Colonic mucosa (tissue), 4 donors: ENCODE measurements at places on chromosomes 12 and 14. TPM values are rescaled to one million over a fixed set of nuclear protein-coding genes. Genes with fewer than 3 reads are reported as not detected.
A peak's percentile ranks its signal among the peaks of the same experiment; 100 is the strongest.

Gene CACNB3
- total RNA-seq, result 54.5 TPM

Gene PLEKHG7
- 0.32 TPM for total RNA-seq

- no peak overlapping the region for H3K27ac ChIP-seq
- H3K4me1 ChIP-seq, result no peaks in the 10 kb centered on the region
- H3K36me3 ChIP-seq, result no peaks in the 10 kb centered on the region
- H3K27me3 ChIP-seq, result no peaks in the 10 kb centered on the region
- no peak for DNase-seq
Measured at GRCh38 chr14:72666610-72667009, 227.3 kb downstream of the DPF3 start.

GRCh38 chr12:48199774-48200221 is 3.3 kb downstream of the OR10AD1 start:
- no peak overlapping the region for H3K4me3 ChIP-seq
- H3K36me3 ChIP-seq, result no peaks in the 10 kb centered on the region
- no peak for DNase-seq

DNA sequence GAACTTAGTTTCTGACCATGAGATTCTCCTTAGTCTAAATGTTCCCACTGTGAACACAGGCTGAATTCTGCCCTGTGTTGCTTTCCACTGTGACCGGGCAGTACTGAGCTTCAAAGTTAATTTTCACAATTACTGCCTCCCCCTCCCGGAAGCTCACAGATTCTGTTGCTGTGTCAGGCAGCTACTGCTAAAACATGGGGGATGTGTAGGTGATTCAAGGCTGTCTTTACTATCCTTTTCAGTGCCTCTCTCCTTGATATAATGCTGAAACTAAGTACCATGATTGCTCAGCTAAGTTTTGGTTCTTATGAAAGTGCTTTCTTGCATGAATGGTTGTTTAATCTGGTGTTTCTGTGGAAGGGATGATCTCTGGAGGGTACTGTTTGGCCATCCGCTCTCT is 428.3 kb upstream of the NOVA1 start:
- H3K4me1 ChIP-seq, result no peaks in the 10 kb centered on the region
- no peaks in the 10 kb centered on the region for H3K27me3 ChIP-seq
- no peak for DNase-seq
- no peak overlapping the region for H3K27ac ChIP-seq

DNA sequence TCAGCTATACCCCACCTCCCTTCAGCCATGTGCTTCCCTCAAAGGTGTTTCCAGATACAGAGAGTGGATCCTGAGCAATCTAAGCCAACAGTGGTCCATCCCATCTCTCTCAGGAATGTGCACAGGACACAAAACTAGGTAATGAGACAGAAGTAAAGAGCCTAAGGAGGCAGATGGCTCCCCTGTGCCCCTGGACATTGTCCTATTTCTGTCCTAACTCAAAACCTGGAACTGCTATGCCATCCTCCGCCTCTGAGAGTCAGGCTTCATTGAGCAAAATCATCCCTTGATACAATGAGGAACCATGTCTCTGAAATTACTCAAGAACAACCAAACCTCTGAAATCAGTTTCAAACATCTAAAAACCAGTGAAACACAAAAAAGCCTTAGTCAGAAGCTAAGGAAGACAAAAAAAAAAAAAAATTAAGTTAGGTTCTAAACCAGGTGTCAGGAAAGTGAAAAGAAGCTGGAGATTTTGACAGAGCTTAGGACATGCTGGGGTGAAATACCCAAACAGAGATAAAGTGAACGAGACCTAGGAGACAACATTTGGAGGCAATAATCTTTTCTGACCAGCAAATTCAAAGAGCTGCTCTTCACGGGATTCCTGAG is 200.3 kb upstream of the PLEKHG7 start:
- H3K27ac ChIP-seq, result peak overlapping the region; percentile 5
- no peaks in the 10 kb centered on the region for H3K36me3 ChIP-seq

- no peaks in the 10 kb centered on the region for H3K36me3 ChIP-seq
- no peaks in the 10 kb centered on the region for H3K27me3 ChIP-seq
- no peak for DNase-seq
- no peak overlapping the region for H3K27ac ChIP-seq
- H3K4me1 ChIP-seq, result no peaks in the 10 kb centered on the region
- H3K4me3 ChIP-seq, result no peak overlapping the region
Measured at GRCh38 chr14:35867280-35867629, 41.1 kb downstream of the BRMS1L start.

GRCh38 chr14:91119556-91120311 is 5.9 kb downstream of the DGLUCY start:
- DNase-seq, result peak; percentile 37
- H3K27ac ChIP-seq, result peak overlapping the region; percentile 7
- H3K4me3 ChIP-seq, result no peak overlapping the region
- peaks cover 18% of the 10 kb centered on the region for H3K4me1 ChIP-seq
- H3K36me3 ChIP-seq, result no peaks in the 10 kb centered on the region

DNA sequence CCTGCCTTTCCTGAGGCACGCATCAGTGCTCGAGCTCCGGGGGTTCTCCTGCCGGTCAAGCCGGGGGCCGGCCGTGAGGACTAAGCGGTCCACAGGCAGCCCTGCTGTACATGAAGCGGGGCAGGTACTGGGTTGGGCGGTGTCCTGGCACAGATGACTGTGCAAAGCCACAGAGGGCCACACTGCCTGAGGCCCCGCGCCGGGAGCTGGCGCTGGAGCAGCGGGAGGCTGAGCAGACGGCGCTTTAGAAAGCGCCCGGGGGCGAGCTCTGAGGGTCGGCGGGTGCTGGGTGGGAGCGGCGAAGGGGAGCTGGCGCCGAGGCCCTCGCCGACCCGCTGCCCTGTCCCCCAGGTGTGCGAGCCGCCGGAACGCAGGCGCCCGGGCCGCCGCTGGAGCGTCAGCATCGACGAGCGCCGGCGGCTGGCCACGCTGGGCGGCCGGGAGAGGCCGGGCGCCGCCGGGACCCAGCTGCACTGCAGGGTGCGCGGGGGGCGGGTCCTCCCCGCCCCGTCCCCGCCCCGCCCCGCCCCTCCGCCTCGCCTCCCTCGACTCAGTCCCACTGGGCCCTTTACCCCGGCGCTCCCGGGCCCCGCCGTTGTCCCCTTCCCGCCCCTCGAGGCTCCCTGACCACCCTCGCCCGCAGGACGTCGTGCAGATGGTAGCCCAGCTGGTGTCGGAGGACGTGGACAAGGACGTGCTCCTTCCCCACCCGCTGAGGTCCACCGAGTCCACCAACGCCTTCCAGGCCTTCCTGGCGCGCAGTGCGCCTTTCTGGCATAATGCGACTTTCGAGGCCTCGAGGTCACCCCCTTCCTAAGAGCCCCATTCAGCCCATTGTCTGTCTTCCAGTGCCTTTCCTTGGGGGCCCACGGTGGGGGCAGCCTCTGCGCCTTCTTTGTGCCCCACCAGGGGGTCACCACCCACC is 8.3 kb upstream of the MTA1 start:
- no peaks in the 10 kb centered on the region for H3K36me3 ChIP-seq
- H3K4me3 ChIP-seq, result peak overlapping the region; percentile 19
- H3K4me1 ChIP-seq, result peaks cover 4% of the 10 kb centered on the region
- no peak for DNase-seq
- peaks cover 22% of the 10 kb centered on the region for H3K27me3 ChIP-seq
- H3K27ac ChIP-seq, result no peak overlapping the region

- H3K4me3 ChIP-seq, result no peak overlapping the region
- peaks cover 22% of the 10 kb centered on the region for H3K36me3 ChIP-seq
- no peaks in the 10 kb centered on the region for H3K27me3 ChIP-seq
- DNase-seq, result no peak
- no peaks in the 10 kb centered on the region for H3K4me1 ChIP-seq
Measured at GRCh38 chr14:64225151-64225757, 68.9 kb downstream of the ESR2 start.

GRCh38 chr12:96872961-96873360 is 34.1 kb upstream of the NEDD1 start:
- H3K27ac ChIP-seq, result no peak overlapping the region
- DNase-seq, result no peak
- H3K4me1 ChIP-seq, result no peaks in the 10 kb centered on the region
- H3K36me3 ChIP-seq, result no peaks in the 10 kb centered on the region
- H3K27me3 ChIP-seq, result no peaks in the 10 kb centered on the region
